ENCODE measurements at places on chromosomes 1 and 21.

DNA sequence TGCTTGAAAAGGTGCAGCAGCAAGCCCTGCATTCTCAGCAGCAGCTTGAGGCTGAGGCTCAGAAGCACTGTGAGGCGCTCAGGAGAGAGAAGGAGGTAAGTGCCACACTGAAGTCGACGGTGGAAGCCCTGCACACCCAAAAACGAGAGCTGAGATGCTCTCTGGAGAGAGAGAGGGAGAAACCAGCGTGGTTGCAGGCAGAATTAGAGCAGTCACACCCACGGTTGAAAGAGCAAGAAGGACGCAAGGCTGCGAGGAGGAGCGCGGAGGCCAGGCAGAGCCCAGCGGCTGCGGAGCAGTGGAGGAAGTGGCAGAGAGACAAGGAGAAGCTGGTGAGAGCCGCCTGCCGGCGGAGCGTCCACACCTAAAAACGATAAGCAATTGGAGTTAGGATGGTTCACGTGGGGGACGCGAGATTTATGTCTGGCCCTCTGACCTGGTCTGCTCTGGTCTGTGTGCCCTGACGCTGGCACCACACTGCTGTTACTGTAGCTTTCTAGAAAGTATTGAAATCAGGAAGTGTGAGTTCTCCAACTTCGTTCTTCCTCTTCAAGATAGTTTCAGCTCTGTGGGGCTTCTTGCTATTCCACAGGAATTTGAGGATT lies 26.7 kb upstream of the DIP2A start:
- ATAC-seq, result no peak

- ATAC-seq, result no peak
Measured at GRCh38 chr1:108663074-108663473, 2.2 kb upstream of the HENMT1 start.

DNA sequence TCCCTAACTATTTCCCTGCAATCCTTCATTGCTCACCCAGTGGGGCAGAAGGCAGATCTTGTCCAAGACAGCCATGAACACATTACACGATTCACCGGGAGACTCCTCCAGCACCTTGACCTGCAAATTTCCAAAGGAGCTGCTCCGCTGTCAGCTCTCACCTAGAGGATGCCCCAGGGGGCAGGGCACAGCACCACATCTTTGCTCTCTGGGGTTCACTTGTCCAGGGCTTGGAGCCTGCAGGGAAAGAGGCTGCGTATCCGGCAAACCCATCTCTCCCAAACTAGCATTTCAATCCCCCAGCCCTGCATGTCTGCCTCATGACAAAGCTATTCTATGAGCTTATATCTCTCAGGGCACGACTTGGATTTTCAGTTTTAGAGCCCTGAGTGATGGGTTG lies 35.1 kb upstream of the OLIG2 start:
- ATAC-seq, result no peak

DNA sequence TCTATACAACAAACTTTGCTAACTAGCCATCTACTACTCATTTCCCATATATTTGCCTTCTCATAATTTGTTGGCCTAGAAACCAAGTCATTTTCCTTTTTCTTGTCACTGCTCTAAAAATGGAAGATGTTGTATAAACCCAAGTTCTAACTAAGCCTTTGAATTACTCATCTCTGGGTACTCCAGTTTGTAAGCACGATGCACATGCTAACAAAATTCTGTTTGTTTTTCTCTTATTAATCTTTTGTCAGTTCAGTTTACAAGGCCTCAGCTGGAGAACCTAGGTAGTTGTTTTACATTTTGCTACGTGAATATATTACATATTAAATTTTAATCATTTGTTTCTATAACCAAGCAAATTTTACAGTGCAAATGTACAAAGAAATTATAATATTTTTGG lies 663.2 kb upstream of the RGS18 start:
- no peak for ATAC-seq

- ATAC-seq, result no peak
Measured at GRCh38 chr1:94823116-94823515, 3.0 kb downstream of the SLC44A3 start.

GRCh38 chr1:25723250-25723880 lies 76.6 kb upstream of the SELENON start:
- no peak for ATAC-seq

- ATAC-seq, result no peak
Measured at GRCh38 chr21:31087639-31088473, 49.6 kb upstream of the KRTAP19-8 start.

DNA sequence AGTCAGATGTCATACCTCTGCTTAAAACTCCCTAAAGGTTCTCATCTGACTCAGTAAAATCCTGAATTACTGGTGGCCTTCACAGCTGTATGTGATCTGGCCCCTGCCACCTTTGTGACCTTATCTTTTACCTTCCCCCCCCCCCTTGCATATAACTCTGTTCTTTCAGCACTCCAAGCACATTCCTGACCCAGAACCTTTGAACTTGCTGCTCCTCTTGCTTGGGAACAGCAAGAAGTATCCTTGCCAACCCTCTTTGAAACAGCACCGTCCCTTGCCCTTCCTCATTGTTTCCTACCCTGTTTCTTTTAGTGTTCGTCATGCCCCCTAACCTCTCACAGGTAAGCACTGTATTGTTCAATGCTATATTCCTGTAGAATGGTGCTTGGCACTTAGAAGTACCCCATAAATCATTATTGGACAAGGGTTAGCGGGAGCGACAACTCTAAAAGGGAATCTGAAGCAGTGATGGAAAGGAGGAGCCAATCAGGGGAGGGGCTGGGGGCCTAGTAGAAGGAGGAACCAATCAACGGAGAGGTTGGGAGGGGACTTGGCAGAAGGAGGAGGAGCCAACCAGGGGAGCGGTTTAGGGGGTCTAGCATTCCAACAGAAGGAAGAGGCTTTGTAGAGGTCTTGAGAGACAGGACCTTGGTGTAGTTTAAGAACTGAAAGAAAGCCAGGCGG lies 13.9 kb downstream of the CACHD1 start:
- ATAC-seq, result no peak

DNA sequence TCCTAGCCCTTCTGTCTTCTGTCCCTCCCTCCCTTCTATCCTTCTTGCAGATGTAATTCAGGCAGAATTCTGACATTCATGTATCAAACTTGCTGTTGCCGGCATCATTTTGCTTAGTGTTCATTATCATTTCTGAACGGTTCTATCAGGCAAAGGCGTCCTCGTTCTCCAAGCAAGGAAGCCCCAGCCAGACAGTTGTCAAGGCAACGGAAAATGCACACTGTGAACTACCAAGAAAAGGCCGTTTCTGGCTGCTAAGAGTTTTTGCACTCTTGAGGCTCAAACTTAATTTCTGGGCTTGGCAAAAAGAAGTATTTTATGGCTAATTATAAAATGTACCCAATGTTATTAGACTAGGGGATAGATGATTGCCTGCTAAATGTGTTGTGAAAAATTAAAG lies 164.7 kb upstream of the KCNJ15 start:
- no peak for ATAC-seq

DNA sequence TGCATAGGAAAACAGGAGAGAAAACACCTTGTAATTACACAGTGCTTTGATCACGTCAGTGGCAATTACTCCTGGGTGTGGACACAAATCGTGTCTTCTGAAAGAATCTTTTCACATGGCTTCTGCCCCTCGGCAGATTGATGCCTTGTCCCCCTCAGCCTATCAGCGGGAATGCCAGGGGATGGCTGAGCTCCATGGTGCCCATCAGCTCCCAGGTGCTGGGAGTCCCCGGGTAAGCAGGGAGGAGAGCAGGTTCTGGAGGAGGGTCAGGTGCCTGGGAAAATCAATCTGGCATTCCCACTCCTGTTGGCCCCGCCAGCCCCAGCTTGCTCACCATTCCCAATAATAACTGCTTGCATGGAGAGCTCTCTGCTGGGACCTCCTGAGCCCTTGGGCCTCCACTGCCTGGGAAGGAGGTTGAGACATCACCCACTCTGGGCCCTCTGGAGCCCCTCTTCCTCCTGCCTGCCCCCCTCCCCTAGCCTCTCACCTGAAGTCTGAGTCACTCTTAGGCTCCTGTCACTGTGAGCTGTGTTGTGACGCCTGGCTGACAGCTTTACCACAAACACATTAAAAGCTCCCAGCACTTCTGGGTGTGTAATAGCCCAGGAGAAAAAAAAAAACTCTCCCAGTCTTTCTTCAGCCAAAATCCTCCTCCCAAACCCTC lies 4.9 kb downstream of the CAMK2N1 start:
- ATAC-seq, result no peak

- no peak for ATAC-seq
Measured at GRCh38 chr1:164781972-164782371, 223.0 kb downstream of the PBX1 start.

- ATAC-seq, result no peak
Measured at GRCh38 chr1:185984113-185984836, 250.1 kb downstream of the HMCN1 start.

DNA sequence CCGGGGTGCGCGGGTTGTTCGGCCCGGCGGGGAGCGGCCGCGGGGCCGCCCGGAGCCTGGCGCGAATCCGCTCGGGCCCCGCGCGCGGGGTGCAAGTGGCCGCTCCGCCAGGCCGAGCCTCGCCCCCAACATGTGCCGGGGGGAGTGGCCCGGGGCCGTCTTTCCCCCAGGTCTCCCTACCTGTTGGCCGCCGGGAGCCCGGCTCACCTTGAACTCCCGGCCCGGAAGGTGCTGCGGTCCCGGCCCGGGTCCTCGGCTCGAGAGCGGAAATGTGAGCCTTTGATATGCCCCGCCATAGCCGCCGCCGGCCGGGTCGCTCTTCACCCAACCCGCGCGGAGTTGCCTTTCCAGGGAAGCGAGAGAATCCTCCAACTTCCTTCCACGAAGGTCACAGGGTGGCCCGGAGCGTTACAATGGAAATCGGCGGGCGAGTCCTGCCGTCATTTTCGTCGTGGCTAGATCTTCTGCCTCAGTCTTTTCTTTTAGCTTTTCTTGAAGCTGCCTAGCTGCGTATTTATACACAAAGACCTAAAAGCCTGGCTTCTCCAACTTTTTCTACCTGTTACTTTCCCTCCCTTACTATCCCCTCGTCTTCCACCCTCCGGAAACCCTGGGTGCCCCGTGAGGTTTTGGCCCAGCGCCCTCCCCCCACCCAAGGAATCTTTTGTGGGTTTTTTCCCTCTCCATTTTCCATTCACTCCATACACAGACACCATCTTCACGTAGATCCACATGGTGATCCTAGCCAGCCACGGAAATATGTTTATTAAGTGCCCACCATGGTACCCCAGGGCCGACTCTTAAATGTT lies 867 bp downstream of the PTGFRN start:
- peak; percentile 41 for ATAC-seq

GRCh38 chr1:64337926-64338325 lies 132.0 kb upstream of the CACHD1 start:
- no peak for ATAC-seq

DNA sequence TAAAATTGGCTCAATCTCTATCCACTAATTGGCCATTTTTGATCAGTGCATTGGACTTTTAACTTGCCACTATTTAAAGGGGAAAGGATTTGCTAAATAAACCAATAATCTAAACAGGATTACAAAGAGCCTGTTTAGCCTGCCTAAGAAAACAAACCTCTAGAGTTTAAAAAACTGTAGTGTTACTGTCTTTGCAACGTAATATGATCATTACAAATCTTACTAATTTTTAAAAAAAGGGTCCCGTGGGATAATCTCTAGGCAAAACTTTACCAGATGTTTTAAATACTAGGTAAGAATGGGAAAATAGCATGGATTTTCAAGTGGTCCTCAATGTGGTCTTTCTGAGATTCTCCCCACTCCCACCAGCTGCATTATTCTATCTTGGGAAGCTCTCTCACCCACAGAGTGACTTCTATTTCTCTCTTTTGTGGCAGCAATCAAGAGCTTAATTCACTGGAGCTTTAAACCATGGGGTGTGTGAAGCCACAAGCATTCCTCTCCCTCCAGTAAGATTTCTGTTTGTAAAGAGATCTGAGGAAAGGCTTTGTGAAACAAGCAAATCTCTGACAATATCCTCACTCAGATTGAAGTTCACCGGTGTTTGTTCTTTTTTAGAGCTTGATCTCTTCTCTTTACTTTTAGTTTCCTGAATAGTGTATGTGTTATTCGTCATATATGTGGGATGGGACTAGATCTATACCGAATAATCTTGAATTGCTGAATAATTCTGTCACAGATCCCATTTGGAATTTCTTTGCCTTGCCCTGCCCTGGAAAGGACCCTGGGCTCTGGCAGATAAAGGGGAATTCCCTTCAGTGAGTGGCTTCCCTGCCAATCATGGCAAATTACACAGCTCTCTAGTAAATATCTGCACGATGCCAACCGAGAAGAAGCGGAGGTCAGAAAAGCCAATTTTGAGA lies 132.2 kb downstream of the TLR5 start:
- no peak for ATAC-seq

DNA sequence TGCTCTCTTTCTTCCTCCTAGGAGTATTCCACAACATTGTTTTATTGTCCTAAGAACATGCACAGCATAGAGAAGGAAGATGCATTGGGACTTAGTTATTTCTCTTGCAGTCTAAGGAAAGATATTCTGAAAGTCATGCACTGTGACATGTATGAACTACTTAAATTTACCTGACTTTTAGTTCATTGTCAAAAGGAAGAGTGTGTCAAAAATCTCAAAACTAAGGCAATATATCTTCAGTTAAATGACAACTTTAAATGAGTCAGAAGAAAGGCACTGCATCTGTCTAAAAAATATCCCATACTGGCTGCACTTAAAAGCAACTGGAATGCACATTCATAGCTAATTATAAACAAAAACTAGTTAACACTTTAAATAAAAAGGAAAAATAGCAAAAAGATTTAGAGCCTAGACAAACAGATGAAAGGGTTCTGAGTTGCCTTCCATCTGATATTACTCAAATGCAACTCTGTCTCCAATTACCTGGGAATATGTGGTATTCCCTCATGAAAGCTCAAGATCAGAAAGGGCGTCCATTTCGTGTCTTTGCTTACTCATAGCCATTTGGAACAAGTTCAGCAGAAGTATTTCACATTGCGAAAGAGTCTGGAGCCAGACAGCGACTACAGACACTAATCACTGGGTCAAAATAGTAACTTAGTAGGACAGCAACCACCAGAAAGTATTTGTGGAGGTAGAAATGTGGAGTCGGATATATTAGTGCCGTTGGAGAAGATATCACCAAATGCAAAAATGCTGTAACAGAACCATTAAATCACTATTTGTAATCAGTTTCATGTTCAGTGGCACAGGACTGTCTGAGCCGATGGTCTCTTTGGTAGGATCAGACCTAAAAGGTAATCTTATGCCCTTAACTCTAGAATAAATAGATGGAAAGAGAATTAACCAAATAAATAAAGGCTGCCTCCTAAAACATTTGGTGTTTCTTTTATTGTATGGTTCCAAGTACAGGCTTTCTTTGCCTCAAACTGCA lies 225.7 kb downstream of the GREM2 start:
- peak; percentile 85 for ATAC-seq

Data from SK-N-SH treated with all-trans-retinoic acid at 6 μM for 48 hours (cell line).